ENCODE measurements at places on chromosomes 7 and 10.

DNA sequence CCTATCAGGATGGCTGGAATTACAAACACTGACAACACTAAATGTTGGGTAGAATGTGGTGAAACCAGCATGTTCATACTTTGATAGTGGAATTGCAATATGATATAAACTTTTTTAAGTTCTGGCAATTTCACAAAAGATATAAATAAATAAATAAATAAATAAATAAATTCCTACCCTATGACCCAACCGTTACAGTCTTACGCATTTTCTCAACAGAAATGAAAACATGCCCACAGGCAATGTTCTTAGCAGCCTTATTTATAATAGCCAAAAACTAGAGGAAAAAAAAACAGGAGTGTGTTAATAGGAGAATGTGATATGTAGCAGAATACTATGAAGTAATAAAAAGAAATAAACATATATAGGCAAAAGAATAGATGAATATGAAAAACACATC is 318.9 kb downstream of the IPMK start:
- no peak for DNase-seq

GRCh38 chr10:99672884-99673283 is 13.6 kb downstream of the ENTPD7 start:
- no peak for DNase-seq

GRCh38 chr10:128781637-128782036 is 655.4 kb upstream of the MKI67 start:
- DNase-seq: no peak

DNA sequence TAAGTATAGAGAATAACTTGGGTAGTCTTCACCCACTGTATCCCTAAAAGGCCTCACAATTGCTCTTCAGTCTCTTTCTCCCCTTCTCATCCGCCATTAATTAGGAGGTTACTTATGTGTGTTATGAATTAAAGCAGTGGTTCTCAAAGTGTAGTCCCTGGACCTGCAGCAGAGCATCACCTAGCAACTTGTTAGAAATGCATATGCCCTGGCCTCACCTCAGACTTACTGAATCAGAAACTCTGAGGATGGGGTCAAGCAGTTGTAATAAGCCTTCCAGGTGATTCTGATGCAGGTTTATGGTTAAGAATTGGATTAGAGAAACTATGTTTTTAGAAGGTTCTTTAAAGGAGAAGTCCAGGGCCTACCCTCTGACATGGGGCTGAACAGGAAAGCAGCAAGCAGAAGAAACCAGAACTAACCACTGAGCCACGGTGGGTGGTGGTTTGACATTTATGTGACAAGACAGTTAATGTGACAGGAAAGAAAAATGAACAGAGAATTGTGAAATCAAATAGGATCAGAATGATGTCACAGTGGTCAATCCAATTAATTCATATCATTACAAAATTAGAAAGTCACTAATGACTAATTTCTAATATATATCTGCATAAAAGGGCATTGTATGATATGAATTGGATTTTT is 37.6 kb downstream of the ENTPD1 start:
- DNase-seq: no peak

- no peak for DNase-seq
Observed at GRCh38 chr10:26843736-26844135, 17.0 kb downstream of the ABI1 start.

- DNase-seq: no peak
Observed at GRCh38 chr7:117837841-117838240, 35.4 kb downstream of the CTTNBP2 start.

- no peak for DNase-seq
Observed at GRCh38 chr10:85851325-85851724, 515.3 kb downstream of the GRID1 start.

GRCh38 chr10:102243309-102243708 is 2.0 kb upstream of the PITX3 start:
- DNase-seq: no peak

DNA sequence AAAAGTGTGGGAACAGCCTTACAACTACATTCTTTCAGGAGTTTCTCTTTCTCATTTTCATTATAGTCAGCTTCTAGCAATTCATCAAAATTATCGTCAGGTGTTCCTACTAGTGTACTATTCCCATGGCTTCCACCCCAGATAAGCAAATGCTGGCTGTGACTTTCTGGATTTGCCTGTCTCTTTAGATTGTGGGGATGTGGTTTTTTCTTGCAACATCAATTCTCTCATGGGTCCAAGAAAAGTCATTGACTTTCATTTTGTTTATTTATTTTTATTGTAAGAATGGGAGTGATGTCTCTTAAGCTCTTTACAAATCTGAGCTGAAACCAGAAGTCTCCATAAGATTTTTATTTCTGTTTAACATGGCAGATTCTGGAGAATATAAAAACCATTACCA is 349.7 kb upstream of the SEMA3C start:
- DNase-seq: no peak

- no peak for DNase-seq
Observed at GRCh38 chr7:35865287-35865686, 64.4 kb downstream of the SEPTIN7 start.

DNA sequence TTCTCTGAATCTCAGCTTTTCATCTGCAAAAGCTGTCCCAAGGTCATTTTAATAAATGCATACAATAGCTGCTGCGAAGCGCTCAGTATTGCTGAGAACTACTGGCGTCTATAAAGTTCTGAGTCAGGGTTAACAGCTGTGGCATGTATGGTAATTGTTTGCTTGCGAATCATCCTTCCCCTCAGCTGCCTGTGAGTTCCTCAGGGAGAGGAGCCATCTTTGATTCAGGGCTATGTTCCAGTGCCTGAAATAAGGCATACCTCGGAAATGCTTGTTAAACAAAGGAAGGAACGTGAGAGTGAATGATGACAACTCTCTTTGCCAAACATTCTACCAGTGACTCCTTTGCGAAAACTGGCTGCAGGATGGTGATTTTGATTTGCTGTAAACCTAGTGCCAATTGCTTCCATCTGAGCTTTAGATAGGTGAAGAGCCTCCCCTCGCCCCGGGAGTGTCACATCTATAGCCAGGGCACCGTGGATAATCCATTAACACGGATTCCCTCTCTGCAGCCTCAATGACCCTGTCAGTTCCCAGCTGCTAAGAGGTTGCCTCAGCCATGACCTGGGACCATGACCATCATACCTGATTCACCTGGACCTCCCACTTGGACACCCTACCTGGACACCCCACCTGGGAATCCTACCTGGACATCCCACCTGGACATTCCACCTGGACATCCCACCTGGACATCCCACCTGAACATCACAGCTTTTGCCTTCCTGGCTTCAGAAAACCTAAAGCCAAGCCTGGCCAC is 39.6 kb downstream of the GPRIN2 start:
- no peak for DNase-seq

All from activated T-helper 1 cell treated with anti-CD3 and anti-CD28 coated beads, Interleukin-2, amount 50 U/mL, for 16 hours (primary cell).